ENCODE measurements at places on chromosomes 2 and 18. TPM values are rescaled to one million over a fixed set of nuclear protein-coding genes. Genes with fewer than 3 reads are reported as not detected.

- no peak for DNase-seq
These were observed 28.5 kb downstream of the GALNT14 start for GRCh38 chr2:31109633-31110192.

Gene OXER1
- 5.6 TPM for polyA plus RNA-seq

Gene KCNG3
- 0.04 TPM for polyA plus RNA-seq

DNA sequence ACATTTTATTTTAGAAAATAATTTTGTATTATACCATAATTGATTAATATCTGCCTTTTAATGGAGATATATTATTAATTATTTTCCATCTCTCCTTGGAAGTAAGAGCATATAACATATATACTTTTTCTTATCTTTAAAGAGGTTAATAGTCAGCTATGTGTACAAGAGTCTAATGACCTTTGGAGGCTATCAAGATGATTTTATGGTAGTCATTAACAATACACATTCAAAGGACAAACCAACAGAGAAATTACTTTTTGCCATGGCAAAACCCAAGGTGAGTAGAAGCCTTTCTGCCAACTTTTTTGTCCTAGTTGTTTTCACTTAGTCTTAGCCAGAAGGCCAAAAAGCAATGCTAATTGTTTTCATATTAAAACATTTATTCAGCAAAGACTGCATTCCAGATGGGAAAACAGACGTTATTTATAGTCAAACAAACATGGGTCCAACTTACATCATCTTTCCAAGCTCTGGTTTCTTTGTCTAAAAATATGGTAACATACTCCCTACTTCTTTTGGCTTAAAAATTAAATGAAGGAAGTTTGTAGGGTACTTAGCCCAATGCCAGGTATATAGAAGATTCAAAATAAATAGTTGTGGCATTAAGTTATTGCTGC is 9.6 kb upstream of the DYNC2LI1 start:
- DNase-seq, result no peak

Gene UGT1A10
- not detected for polyA plus RNA-seq

- no peak for DNase-seq
These were observed 88.2 kb upstream of the THUMPD2 start for GRCh38 chr2:39867268-39867667.

DNA sequence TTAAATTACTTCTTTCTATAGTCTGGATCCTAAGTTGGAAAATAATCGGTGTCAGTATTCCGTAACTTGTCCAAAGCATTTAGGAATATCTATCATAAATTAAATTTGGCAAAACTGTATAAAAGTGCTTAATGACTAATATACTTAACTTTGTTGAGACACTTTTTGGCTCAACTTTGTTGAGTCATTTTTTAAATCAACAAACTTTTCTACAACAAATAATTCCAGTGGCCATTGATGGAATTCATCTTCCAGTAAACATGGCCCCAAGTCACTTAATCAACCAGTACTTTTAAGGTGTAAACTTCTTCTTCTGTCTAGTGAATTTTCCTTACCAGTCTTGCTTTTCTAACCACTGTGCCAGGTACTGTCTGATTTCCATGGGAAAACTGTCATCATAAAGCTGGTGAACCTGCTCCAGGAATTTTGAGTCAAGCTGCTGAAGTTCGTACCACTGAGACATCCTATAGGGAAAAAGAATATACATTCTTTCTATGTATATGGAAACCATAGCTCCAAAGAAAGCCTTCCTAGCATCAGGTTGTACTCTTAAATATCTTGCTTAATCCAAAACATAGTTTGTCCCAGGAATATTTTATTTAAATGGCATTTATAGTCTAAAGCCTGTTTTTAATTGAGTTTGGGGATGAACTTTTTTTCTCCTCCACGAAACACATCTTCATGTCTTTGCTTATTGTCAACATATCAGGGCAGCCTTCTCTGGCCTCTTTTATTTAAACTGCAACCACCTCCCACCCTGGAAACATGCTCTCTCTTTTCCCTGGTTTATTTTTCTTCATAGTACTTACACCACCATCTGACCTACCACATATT is 4.2 kb downstream of the STAT1 start:
- DNase-seq, result no peak

DNA sequence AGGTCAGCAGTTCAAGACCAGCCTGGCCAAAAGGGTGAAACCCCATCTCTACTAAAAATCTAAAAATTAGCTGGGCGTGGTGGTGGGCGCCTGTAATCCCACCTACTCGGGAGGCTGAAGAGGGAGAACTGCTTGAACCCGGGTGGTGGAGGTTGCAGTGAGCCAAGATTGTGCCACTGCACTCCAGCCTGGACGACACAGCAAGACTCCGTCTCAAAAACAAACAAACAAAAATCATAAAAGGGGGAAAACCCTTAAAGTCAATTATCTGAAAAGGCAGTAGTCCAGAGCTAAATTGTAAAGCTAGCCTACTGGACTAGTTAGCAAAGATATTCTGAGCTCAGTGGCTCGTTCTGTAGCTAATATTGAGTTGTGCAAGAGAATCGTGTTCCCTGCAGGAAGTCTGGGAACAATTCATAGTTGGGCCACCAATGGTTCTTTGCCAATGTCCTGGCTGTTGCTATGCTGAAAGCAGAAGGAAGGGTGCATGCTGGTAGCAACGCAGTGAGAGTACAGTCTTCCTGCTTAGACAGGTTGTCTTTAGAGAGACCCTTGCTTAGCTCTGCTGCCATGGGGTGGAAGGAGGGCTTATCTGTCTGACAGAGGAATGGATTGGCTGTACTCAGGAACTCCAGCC is 4.3 kb downstream of the TGOLN2 start:
- DNase-seq, result no peak

Gene FOXD4L1
- polyA plus RNA-seq, result 0.03 TPM

Gene RBBP8
- 13.0 TPM for polyA plus RNA-seq

DNA sequence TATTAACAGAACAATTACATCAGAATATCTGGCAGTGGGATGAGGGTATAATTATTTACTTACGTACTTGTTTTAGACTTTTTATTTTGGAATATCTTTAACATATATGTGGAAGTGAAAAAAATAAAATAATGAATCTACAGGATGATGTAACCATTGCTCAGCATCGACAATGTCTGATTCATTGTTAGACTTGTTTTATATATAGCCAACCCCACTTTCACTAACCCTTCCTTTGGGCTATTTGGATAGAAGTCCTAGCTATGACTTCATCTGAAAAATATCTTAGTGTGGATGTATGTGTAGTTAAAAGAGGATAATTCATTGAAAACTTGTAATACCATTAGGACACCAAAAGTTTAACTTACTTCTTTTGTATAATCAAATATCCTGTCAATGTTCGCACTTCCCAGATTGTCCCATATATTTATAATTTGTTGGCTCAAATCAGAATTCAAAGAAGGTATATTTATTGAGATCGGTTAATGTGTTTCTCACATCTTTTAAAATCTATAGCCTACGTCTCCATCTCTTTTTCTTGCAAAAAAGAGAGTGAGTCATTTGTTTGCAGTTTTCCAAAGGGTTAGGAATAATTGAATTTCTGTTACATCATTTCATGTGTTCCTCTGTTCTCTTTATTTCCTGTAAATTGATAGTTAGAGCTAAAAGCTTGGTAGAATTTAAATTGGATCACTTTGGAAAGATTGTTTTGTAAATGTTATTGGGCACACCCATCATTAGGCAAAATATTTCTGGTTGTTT is 506.1 kb upstream of the FAM98A start:
- no peak for DNase-seq

GRCh38 chr2:234999740-235000425 is 48.1 kb downstream of the SH3BP4 start:
- no peak for DNase-seq

DNA sequence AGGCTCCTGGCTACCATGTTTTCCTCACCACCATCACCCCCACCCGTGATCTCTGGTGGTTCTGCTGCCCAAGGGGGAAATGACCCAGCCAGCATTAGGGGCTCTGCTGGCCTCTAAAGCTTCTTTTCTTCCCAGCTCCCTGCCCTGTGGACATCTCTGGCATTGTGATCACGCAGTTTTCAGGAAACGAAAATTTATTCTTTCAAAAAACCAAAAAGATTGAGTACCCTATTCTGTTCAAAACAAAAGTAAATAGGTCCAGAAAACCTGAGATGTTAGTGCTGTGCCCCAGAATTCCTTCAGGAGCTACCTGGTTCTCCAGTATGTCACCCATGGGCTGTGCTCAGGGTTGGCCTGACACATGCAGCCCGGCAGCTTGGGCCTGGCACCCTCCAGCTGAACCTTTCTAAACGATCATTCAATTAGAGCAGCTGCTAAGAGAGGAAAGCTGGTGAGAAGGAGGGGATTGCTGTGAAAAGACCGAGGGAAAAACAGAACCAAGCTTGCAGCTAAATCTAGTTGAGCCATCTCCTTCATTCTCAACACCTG is 157.5 kb downstream of the MGAT5 start:
- no peak for DNase-seq

Gene CCDC74B
- polyA plus RNA-seq, result 8.1 TPM

Gene DNAJB2
- 76.9 TPM for polyA plus RNA-seq

Gene C2orf66
- polyA plus RNA-seq, result 0.10 TPM

Gene PSMA8
- polyA plus RNA-seq, result not detected

Gene RAB17
- polyA plus RNA-seq, result 2.1 TPM

DNA sequence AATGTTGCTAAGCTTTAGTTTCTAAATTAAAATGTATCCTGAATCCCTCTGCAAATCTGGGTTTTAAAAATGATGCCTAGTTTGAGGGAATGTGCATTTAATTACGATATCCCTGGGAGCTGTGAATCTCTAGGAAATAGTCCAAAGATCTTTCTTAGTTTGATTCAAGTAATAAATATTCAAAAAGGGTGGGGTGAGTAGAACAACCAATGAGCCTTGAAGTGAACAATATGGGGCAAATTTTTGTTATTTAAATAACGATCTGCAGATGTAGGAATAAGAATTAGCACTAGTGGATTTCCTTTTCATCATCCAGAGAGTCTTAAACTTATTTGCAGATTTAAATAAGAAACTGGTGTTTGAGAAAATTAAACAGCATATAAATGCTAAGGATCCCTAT is 106.3 kb downstream of the ACVR1 start:
- DNase-seq, result no peak

DNA sequence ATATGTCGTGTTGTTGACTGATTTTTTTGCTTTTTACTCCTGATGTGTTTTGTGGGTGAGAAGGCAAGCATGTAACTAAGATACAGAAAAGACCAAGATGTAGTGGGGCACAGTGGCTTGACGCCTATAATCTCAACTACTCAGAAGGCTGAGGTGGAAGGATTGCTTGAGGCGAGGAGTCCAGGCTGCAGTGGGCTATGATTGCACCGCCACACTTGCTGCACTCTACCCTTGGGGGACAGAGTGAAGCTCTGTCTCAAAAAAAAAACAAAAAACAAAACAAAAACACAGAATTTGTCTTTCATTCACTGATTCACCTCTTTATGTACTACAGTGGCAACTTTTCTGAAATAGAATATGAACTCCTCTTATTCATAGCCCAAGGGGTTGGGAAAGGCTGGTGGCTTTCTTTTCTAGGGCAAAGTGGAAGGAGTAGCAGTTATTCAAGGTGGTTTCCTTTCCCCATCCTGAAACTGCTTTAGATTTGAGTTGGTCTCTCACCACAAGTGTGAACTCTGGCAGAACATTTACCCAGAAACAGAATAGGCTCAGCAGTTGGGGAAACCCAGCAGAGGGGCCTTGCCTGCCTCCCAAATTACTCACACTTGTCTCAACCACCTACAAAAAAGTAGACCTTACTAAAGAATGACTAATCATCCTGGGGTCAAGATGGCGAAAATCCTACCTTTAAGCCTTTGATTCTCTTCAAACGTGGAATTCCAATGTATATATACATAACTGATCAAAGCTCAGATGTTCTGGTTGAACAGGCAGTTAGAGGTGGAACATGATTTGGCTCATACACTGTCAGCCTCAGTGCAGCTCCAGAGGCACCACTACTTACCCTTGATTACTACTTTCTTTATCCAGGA is 6.5 kb downstream of the TANK start:
- no peak for DNase-seq

Gene ANKAR
- 3.8 TPM for polyA plus RNA-seq

Gene CD226
- polyA plus RNA-seq, result 0.89 TPM

GRCh38 chr2:170362871-170363631 is 185.1 kb downstream of the MYO3B start:
- no peak for DNase-seq

Gene MGAT4A
- 8.7 TPM for polyA plus RNA-seq

DNA sequence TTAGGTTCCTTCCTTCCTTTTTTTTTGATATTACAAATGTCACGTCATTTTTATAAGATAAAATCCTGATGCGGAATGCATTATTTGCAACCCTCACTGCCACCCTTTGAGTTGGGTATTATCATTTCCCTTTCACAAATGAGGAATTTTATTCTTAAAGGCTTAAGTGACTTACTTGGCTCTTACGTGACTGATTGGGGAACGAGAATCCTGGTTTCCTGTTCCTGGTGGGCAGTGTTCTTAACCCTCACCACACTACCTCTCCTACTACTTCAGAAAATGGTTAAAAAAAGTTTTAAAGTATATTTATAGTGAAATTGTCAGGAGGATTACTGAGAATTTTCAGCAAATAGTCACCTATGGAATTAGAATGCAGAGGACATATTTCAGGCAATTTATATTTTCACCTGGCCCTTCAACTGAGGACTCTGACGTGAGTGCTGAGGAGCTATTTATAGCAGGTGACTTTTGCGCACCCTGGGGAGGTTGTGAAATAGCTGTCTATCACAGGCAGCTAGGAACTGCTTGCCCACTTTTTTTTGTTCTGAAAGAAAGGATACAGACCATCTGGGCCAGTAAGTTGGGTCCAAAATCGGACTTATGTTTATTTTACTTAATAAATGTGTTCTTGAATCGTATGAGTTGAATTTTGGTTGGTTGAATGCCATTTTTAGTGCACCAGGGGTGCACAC is 18.7 kb upstream of the RASGRP3 start:
- DNase-seq, result no peak

Gene KCNE4
- polyA plus RNA-seq, result 37.0 TPM

Gene SULT1C4
- 4.6 TPM for polyA plus RNA-seq

DNA sequence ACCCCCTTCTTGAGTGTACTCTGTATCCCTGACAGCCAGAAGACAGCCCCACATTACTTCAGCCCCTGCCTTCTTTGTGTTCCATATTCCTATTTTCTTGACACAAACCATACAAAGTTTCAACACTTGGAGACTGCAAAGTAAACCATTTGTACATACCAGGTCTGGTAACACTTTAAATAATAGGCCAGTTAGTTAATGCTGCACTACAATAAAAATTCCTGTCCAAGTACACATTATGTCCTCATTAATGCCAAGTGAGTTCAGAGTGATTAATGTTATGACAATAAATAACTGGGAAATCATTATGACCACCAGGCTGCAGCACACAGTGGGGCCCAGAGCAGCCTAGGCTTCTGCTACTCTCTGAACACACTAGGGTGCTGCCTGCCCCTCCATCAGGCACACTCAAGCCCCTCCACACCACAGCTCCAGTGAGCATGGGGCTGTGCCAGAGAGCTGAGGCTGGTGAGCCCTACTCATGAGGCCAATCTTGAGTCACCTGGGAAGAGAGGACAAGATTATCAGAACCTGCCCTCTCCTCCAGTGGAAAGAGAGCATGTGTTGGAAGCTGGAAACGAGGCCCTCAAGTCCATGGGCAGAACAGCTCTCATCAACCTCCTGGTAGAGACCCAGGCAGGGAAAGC is 138.7 kb downstream of the TTC32 start:
- DNase-seq, result no peak

Gene CRYGD
- polyA plus RNA-seq, result not detected

Gene COX7A2L
- polyA plus RNA-seq, result 114 TPM

Gene DOK6
- 9.0 TPM for polyA plus RNA-seq

- DNase-seq, result no peak
These were observed 172.9 kb downstream of the SLC8A1 start for GRCh38 chr2:40279001-40279400.

Gene SLC19A3
- polyA plus RNA-seq, result 1.4 TPM

GRCh38 chr2:146624430-146625160 is 1220.2 kb upstream of the ACVR2A start:
- no peak for DNase-seq

- no peak for DNase-seq
These were observed 129.3 kb upstream of the REV1 start for GRCh38 chr2:99619151-99619550.
